M059J (cell line): ENCODE measurements at places on chromosomes 12 and 14. TPM values are rescaled to one million over a fixed set of nuclear protein-coding genes. Genes with fewer than 3 reads are reported as not detected.

Gene RNF212B
- total RNA-seq, result not detected in 2 replicates

Gene REM2
- total RNA-seq, result 0.52 TPM in 1 of 2 replicates, not detected in the other

Gene IFNG-AS1
- not detected in 2 replicates for total RNA-seq

Gene DPPA3
- not detected in 2 replicates for total RNA-seq

Gene SERPINA12
- total RNA-seq, result not detected in 2 replicates

Gene LGR5
- total RNA-seq, result 0.07 and 0.49 TPM in 2 replicates

Gene SIX1
- total RNA-seq, result 8.0 and 12.5 TPM in 2 replicates

Gene TMEM132C
- total RNA-seq, result not detected in 2 replicates
